ENCODE measurements at places on chromosomes 1 and 21.

DNA sequence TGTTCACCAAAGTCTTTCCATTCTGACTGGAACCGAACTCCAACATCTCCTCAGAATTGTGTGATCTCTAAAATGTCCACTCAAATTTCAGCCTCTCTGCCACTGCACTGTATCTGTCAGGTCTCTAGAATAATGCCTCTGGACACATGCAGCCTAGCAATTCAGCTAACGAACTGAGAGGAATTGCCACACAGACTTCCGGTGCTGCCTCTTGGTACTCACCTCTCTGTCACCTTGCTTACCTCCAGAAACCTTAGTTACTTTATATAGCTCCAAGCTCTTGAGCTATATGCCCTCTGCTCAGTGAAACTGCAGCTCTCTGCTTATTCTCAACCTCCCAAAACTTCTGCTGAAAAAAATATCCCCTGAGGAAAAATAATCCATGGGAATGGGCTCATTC lies 2.7 kb upstream of the CHRM3 start:
- no peak for DNase-seq

DNA sequence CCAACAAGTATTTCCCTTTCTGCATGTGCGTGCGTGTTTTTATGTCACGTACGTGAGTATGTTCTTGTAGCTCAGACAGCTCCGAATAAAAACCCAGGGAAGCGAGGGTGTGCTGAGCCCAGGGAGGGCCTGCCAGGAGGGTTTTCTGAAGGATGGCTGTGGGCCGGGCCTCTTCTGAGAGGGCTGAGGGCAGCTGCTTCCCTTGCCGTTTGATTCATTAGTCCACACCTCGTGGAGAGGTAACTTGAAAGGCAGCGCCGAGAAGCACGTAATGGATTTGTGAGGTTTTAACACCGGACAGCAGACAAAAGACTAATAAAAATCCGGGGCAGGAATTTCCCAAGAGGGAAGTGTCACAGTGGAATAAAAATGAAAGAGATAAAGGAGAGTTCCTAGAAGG lies 29.5 kb downstream of the CD247 start:
- DNase-seq, result no peak

DNA sequence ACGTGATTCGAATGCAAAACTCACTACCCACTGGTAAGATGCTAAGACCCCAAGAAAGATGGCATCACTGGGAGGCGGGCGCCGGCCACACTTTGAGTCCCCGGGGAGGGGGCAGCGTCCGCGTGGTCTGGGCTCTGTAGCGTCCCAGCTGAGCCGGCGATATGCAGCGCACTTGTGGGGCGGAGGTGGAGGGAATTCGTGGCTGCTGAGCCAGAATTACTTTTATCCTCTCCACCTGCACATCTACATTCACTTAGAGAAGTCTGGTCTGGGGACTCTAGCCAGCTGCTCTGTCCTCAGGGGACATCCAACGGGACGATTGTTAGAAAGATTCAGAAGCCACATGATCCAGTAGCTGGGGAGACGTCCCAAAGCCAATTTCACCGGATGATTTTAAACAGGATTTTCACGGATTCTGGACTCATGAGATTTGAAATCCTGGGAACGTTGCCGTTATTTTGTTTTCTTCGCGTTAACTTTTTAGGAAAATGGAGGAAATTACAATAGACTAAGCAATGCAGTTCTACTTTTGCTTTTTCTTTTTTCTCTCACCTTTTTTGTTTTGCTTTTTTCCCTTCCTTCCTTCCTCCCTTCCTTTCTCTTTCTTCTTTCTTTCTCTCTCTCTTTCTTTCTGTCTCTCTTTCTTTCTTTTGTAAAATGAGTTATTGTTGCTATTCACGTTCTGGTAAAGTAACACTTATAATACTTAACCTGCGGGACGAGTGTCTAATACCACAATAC lies 1.3 kb downstream of the JAM2 start:
- peak; percentile 2 for DNase-seq

- DNase-seq, result no peak
These were observed 43.4 kb upstream of the MYBPHL start for GRCh38 chr1:109350182-109350581.

GRCh38 chr1:29043274-29043965 lies 80.3 kb downstream of the TMEM200B start:
- no peak for DNase-seq

GRCh38 chr1:25616987-25617624 lies 515 bp downstream of the MAN1C1 start:
- DNase-seq, result peak; percentile 21

GRCh38 chr1:190476806-190477205 lies 858 bp downstream of the BRINP3 start:
- DNase-seq, result no peak
